ENCODE measurements at places on chromosomes 4 and X.

DNA sequence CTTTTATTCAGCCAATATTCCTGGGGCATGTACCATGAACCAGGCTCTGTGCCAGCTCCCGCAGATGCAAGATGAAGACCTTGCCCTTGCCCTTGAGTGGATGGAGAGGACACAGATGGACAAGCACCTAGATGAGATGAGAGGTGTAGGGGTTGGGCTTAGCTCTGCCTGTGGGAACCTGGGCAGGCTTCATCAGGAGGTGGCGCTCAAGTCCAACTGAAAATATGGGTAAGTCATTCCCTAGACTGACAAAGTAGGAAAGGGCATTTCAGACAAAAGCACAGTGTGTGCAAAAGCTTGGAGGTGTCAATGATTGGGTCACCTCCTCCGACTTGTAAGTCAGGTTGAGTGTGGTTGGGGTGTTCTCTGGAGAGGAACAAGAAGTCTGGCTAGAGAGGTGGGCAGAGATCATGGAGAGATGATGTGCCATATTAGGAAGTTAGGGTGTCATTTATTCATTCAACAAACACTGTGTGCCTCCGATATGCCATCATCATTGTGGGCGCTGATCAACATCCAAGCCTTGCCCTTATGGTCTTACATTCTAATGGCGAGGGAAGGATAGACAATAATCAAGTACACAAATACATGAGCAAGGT, 64.6 kb downstream of the ANAPC4 start:
- peak; percentile 61 for DNase-seq

DNA sequence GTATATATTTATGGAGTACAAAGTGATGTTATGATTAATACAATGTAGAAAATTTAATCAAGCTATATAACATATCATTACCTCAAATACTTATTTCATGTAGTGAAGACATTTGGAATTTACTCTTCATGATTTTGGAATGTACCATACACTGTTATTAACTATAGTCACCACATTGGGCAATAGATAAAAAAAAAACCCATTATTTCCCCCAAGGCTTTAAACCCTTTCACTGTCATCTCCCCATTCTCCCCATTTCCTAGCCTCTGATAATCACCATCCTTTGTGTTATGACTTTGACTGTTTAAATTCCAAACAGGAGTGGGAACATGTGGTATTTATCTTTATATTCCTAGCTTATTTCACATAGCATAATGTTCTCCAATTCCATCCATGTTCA, 2189.1 kb upstream of the AGA start:
- DNase-seq: no peak

DNA sequence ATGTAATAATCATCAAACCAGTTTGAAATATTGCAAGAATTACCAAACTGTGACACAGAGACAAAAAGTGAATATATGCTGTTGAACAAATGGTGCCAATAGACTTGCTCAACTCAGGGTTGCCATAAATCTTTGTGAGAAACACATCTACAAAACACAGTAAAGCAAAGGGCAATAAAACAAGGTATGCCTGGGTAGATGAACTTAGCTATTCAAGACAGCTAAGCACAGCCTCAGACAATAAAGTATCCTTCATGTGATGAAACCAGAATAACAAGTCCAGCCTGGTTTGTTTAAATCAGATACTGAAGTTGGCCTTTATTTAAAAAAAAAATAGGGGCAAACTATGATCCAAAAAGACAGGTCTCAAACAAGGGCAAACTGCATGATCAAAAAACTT, 19.2 kb downstream of the LAMTOR3 start:
- no peak for DNase-seq

DNA sequence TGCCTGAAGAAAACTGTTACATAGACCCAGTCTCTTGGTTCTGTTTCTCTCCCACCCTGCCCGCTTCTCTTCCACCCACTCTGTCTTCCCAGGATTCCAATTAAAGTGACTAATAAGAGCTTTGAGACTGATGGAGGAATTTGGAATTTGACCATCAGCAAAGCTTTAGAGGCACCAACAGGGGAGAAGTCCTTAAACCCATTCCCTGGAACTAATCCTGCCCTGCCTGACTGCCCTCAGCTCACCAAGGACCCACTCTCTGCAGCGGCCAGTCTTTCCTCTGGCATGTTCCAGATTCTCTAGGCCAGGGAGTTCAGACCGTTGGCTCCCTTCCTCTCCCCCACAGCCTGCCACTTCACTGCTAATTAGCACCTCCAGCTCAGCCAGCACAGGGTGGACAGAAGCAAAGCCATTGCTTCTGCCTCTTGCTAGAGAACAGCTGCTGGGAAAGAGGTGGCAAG, 23.9 kb downstream of the SCD5 start:
- DNase-seq: no peak

- no peak for DNase-seq
These were observed 11.4 kb downstream of the EFNB1 start for GRCh38 chrX:68840256-68840655.

DNA sequence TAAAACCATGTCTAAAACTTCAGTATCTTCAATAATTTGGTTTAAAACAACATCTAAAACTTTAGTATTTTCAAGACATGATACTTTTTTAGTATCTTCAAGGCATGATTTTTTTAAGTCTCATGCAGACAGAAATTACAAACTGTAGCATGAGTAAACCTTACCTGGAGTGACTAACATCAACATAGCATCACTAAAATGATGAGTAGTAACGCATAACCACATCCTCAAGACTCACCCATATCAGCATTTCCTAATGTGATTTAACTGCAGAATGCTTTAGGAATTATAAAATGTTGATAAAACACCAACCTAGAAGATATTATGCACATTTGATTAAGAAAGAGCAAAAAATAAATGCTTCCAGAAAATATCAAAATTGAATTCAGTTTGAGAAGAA, 19.7 kb upstream of the EDNRA start:
- no peak for DNase-seq

- no peak for DNase-seq
These were observed 361.8 kb downstream of the TEX13C start for GRCh38 chrX:125681507-125681906.

DNA sequence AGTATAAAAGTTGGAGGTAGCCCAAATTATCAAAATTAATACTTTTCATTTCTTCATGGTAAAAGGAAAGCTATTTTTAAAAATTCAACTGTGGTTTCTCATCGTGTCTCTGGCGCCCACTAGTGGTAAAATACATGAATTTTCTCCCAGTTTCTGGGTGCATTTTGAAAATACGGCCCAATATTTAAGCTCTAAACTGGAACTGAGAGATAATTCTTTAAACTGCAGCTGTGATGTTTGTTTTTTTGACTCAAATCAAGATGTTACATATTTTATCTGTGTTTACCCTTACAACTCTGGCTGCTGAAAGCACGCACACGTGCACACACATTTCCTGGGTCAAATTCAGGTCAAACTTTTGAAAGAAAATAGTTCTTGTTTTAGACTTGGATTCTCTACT, 123.9 kb upstream of the ACSL4 start:
- DNase-seq: no peak

GRCh38 chrX:48021026-48021900, 14.5 kb downstream of the SPACA5 start:
- peak; percentile 37 for DNase-seq

DNA sequence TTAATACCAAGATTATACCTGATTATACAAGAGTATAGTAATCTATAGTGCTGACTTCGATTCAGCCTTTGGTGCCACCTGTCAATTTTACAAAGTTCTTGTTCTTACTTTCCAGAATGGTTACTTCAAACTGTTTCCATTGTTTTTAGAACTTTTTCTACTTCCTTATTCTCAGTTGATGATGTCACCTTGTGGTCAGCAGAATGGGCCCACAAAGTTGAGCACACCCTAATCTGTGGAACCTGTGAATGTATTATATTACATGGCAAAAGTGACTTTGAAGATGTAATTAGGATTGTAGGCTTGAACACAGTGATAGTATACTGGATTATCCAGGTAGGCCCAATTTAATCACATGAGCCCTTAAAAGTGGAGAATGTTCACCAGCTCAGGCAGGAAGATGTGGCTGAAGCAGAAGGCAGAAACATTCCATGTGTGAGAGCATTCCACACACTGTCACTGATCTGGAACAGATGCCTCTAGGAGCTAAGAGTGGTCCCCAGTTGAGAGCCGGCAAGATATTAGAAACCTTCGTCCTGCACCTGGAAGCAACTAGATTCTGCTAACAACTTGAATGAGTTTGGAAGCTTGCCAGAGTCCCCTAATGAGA, 6.3 kb upstream of the SGMS2 start:
- DNase-seq: no peak

DNA sequence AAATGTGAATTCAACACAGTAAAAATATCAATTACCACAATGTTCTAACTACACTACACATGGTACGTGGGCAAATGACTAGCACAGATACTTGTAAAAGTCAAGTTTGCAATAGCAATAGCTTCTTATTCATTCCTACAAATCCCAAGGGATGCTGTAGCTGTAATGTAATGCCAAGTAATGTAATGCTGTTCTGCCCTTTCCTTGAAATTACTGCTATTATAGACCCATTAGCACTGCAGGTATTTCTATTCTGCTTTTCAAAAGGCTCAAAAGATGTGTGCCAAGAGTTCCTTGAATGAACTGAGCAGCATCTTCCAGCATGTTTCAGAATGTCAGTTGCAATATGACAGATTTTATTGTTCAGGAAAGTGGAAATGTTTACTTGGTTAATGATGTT, 129.9 kb upstream of the BANK1 start:
- no peak for DNase-seq

DNA sequence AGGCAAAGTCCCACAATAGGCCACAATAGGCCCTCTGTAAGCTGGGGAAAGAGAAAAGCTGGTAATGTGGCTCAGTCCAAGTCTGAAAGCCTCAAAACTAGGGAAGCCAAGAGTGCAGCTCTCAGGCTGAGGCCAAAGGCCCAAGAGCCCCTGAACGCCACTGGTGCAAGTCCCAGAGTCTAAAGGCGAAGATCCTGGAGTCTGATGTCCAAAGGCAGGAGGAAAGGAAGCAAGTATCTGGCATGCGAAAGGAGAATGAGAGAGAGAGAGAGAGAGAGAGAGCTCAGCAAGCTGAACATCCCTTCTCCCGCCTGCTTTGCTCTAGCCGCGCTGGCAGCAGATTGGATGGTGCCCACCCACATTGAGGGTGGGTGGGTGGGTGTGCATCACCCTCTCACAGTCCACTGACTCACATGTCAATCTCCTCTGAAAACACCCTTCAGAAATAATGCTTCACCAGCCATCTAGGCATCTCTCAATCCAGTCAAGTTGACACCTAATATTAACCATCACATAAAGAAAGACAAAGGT, 30.9 kb upstream of the ELF2 start:
- DNase-seq: no peak

GRCh38 chr4:25406081-25406692, 29.1 kb downstream of the ANAPC4 start:
- DNase-seq: no peak

GRCh38 chrX:6685489-6685888, 150.6 kb upstream of the VCX3A start:
- DNase-seq: no peak

GRCh38 chr4:184472614-184473498, 1.5 kb downstream of the IRF2 start:
- DNase-seq: peak; percentile 33

DNA sequence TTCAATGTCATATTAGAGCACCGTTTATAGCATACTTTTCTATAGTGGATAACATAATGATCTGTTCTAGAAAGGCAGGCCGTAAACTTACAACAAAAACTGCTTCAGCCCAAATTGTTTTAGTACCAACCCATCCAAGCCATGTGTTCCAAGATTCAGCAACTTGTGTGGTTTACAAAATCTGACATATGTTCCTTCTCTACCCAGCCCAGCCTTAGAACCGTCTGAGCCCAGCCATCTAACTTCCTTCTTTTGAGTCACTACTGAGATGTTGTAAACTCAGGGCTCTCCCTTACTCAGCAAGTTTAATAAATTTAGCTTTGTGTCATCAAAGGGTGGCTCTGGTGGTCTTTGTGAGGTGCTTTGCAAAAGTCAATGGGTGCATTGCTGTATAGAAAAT, 32.4 kb upstream of the REPS2 start:
- no peak for DNase-seq

GRCh38 chr4:37130465-37130864, 114.1 kb upstream of the NWD2 start:
- no peak for DNase-seq

DNA sequence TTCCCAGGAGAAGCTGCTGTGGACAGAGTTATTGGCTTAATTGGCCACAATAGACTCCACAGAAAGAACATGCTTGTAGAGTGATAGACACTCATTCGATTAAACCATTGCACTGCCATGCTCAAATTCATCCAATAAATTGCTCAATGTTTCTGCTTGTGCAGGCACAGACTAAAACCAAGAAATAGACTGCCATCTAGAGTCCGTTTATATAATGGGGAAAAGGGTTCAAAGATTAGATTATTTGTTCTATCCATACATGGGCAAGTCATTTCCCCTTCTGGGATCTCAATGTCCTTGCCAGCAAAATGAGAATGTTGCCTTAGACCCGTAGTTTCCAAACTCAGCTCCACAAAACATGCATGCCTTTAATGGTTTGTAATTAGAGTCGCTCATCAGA, 8.7 kb downstream of the SMIM10 start:
- DNase-seq: peak; percentile 15

GRCh38 chrX:122269243-122269781, 914.8 kb upstream of the GRIA3 start:
- DNase-seq: no peak

- DNase-seq: no peak
These were observed 158.1 kb downstream of the DTHD1 start for GRCh38 chr4:36439556-36439955.

DNA sequence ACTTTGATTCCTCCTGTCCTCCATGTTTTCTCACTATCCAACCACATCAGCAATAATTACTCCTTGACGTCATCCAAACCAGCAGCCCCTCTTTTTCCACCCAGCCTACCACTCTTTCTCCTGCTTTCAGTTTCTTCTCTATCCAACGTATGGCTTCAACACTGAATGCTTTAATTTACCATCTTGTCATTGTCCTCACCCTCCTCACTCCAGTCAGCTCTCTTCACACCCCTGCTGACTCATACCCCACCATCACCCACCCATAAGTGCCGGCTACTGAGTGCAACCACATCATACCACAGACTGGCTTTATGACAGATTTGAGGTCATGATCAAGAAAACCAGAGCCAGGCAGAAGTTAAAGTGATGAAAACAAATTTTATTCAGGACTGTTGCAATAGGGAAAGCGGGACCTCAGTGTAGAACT, 9.8 kb upstream of the ANXA5 start:
- DNase-seq: no peak

GRCh38 chr4:54548098-54548620, 109.6 kb upstream of the KIT start:
- no peak for DNase-seq

DNA sequence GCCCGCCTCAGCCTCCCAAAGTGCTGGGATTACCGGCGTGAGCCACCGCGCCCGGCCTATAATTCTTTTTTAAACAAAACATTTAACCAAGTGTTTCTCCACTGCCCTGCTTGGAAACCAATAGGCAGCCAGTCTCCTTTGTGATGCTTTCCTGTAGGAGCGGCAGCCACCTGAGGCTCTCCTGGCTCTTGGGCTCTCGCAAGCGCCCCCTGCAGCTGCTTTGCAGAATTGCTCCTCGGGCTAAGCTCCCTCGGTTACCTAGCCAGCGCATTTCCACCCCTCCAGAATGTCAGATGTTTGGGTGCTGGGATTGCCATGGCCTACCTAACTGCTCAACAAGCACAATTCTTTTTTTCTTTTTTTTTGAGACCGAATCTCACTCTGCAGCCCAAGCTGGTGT, 7.7 kb downstream of the S100P start:
- no peak for DNase-seq

Data from HuH-7.5 (cell line).